ENCODE measurements at places on chromosomes 12 and 14.

DNA sequence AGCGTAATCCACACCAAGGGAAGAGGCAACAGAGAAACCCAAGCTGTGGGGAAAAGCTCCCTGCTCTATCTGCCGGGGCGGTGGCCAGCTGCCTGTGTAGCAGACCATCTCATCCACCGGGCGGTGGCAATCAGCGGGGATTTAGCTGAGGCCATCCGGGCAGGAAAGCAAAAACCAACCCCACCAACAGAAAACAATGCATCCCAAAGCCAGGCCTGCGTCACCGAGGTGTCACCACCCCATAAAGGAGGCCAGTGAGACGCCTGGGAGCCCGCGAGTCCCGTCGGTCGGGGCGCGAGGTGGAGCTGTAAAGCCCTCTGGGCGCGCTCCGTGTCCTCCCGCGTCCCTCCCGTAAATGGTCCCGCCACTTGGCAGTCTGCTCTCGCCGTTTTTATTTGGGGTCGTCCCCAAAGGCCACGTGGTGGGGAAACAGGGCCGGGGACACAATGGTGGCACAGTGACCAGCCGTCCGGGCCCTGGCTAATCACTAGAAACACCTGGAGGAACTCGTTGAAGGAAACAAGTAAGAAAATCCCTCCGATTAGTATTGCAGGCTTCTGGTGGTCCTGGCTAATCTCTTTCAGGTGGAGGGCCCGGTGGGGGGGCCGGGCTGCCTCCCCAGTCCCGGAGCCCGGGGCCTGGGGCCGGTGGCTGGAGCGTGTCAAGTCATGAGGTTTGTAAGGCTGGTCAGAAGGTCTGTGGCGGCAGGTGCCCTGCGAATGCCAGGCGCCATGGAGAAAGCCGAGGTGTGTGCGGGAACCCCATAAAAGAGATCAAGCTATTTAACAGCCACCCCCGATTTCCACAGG is 94.7 kb upstream of the GSC start:
- DNase-seq = no peak

- DNase-seq = no peak
Observed at GRCh38 chr12:94603434-94604365, 46.7 kb downstream of the TMCC3 start.

GRCh38 chr12:108187831-108188230 is 58.7 kb downstream of the WSCD2 start:
- DNase-seq = no peak

DNA sequence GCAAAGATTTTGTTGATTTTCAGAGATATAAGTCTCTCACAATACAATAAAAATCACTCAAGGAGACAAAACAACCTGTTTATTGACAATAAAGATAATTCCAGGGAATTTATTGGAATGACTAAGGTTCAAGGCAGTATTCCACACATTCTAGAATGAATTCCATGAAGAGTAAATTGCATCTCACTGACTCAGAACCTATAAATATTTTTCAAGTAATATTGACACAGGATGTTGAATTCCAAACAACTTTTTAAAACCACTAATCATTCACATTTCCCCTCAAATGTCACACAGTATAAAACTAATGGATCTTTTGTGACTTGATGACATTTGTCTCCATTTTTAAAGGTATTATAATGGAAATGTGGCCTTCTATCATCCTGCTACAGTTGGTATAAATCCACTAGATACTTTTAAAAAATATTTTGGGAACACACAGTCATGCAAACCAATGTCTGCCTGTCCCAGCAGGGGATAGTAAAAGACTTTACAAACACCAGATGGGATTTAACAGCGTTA is 42.1 kb upstream of the LGR5 start:
- DNase-seq = no peak

DNA sequence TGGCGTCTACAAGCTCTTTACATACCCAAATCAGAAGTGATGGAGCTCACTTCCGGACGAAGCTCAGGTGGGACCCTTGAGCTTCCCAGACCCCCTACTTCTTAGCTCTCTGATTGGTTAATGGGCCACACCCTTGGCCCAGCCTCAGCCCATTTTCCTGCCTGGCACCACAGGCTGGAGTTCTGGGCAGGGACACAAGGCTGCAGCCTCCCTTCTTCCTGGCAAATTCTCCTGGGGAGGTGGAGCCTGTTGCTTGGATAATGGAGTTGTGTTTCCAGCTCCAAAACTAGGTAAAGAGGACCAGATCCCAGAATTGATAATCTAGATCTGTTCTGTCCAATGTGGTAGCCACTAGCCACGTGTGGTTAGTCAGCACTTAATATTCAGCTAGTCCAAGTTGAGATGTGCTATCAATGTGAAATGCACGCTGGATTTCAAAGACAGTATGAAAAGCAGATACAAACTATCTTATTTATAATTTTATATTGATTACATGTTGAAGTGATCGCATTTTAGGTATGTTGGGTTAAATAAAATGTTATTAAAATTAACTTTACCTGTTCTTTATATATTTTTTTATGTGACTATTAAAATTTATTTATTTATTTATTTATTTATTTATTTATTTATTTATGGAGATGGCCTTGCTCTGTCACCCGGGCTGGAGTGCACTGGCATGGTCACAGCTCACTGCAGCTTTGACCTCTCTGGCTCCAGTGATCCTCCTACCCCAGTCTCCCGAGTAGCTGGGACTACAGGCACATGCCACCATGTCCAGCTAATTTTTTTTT is 12.6 kb upstream of the FAIM2 start:
- no peak for DNase-seq

- no peak for DNase-seq
Observed at GRCh38 chr12:42442888-42443287, 116.9 kb downstream of the PPHLN1 start.

DNA sequence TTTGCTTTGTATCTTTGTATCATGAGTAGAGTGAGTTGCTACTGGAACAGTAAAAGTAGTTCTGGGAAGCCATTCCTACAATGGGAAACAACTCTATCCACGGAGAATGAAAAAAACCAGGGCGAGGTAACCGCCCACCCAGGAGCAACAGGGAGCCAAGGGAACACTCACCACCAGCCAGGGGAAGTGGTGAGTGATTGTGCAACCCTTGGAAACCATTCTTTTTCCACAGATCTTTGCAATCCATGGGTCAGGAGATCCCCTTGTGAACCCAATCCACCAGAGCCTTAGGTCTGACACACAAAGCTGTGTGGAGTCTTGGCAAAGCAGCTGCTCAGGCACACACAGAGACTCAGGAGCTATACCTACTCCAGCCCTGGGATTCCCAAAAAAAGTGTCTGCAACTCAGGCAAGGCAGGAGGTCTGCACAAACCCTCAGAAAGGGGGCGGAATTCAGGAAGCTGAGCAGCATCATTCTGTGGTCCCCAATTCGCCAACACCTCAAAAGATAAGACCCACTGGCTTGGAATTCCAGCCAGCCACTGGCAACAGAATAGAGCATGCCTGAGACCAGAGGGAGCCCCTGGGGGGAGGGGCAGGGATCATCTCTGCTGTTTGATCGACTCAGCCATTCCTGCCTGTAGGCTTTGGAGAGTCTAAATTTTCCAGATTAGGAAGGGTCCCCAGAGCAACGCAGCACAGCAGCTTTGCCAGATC is 52.1 kb upstream of the PPFIA2 start:
- no peak for DNase-seq

- no peak for DNase-seq
Observed at GRCh38 chr12:53560912-53561589, 53.8 kb upstream of the NPFF start.

DNA sequence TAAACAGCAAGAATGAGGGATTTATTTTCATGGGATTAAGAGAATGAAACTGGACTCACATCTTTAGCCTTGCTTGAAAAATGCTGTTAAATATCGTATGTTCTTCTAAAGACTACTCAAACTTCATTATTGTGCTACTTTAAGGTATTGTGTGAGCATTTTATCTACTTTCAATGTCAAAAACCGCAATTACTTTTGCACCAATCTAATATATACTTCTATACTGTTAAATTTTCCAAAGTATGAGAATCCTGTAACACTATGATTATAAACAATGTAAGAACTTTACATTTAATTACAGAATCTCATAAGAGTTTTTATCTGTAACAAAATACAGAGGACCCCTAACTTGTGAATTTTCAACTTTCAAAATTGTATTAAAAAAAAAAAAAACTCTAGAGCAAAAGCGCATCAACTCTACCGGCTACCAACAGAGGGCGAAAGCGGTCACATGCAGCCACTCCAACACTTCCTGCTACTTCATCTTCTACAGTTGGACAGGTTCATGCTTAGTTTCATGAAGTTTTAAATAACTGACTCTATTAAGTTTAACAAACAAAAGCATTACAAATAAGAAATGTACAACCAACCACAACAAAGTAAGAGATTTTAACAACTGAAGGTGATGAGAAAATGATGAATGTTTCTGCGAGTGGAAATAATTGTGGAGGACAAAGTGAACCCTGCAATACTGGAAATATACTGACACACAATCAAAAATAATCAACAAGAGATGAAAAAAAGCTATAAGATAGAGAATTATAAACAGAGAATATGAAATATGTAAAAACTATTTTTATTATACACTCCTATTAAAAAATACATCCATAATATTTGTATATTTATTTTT is 210.9 kb downstream of the MED13L start:
- no peak for DNase-seq

DNA sequence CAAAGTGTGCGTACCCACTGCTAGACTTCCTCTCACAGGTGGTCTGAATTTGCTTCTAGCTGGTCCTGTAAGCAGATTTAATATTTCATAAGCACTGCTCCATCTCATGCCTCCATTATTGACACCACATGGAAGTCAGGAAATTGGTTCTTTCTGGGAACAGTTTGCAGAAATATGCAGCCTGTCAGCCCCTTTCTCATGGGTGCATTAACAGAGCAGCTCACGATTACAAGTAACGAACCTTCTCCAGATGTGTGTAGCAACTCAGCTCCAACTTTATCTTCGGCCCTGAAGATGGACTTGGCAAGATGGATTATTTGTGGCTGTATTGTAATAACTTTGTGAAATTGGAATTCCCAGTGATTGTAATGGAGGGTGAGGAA is 214.5 kb upstream of the DDHD1 start:
- DNase-seq = no peak

DNA sequence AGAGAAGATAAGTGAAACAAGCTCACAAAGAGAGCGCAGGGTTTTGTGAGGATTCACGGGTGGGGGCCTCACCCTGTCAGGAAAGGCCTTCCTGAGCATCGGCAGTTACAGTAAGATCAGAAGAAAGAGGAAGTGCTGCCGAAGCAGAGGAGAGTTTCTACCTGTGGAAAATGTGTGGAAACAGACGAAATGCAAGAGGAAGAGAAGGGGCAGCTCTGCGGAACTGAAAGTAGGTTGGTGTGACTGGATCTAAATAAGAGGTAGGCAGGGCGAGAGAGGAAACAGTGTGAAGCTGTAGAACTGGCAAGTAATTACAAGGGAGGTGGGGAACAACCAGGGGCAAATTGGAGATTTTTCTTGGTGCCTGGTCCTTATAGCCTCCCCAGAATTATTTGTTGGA is 2.6 kb downstream of the GPR68 start:
- DNase-seq = no peak

DNA sequence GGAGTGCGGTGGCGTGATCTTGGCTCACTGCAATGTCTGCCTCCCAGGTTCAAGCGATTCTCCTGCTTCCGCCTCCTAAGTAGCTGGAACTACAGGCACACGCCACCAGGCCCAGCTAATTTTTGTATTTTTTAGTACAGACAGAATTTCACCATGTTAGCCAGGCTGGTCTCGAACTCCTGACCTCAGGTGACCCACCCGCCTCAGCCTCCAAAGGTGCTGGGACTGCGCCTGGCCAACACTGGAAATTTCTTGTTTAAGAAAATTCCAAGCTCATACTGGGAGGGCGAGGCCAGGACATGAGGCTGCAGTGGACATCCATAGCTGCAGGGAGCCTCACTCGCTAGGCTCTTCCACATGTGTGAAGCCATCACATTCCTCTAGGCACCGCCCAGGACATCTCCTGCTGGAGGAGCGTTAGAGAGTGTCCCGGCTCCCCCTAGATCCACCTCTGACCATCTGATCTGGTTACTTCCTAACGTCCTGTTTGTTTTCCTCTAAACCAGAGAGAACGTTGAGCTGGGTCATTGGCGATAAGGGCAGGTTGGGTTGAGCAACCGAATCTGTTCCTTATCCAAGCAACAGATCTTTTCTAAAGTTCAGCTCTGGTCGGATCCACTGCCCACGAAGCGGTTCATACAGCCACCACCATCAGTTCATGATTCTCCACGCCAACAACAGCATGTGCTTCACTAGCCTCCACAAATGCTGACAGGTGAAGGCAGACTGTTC is 108.2 kb upstream of the MED13L start:
- DNase-seq = no peak

- no peak for DNase-seq
Observed at GRCh38 chr12:96811083-96811482, 96.0 kb upstream of the NEDD1 start.

All from amygdala (tissue), 56 donors.